Sigmoid colon (tissue), 7 donors: ENCODE measurements at places on chromosomes 1 and 21. TPM values are rescaled to one million over a fixed set of nuclear protein-coding genes. Genes with fewer than 3 reads are reported as not detected.

Gene KDF1
- not detected for total RNA-seq

Gene PADI2
- total RNA-seq = 0.36 TPM

Gene PEF1
- 67.4 TPM for total RNA-seq

Gene GBP3
- total RNA-seq = 31.4 TPM

Gene OR2L5
- total RNA-seq = not detected

Gene ADAMTS4
- total RNA-seq = 8.3 TPM

Gene TOR3A
- 53.5 TPM for total RNA-seq

Gene MYBPH
- not detected for total RNA-seq

Gene CYP4Z1
- total RNA-seq = 0.27 TPM

Gene CXADR
- 2.5 TPM for total RNA-seq

Gene PDE9A
- 102 TPM for total RNA-seq

- no peak for DNase-seq
These were observed 22.8 kb upstream of the STRIP1 start for GRCh38 chr1:110011527-110012041.

- DNase-seq = no peak
These were observed at the start of gene TFAP2E for GRCh38 chr1:35573198-35574124. Gene TFAP2E, plus strand, starts transcription at chr1:35573314. Its CDS starts 264 bp downstream, at chr1:35573578.

GRCh38 chr1:19219451-19219850 is 9.4 kb upstream of the UBR4 start:
- no peak for DNase-seq

DNA sequence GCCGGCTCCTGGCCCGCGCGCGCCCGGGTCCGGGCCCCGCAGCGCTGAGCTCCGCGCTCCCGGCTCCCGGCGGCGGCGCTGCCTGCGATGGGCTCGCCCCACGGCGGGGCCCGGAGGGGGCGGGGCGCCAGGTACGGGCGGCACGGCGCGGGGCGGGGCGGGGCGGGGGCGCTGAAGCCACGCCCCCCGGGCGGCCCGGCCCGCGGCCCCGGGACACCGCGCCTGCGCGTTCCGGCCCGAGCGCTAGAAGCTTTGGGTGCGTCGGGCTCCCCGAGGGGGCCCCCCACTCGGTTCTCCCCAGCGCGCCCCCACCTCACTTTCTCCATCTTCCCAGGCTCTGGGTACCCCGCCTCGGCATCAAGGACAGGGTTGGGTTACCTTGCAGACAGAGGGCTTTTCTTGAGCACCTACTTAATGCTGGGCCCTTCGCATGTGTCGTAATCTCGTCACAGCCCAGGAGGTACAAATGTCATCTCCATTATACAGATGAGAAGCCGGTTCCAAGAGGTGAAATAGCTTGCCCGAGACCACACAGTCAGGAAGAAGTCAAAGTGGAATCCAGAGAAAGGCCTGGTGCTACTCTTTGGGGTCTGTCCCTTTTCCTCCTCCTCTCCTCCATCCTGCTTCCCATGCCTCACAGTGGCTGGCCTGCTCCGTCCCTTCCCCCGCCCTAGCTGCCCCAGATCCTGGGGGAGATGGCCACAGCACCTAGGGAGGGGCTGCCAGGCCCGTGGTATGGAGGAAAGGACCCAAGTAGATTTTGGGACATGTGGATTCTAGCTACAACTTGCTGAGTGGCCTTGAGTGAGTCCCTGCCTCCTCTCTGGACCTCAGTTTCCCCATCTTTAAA is 46.5 kb downstream of the RAP1GAP start:
- DNase-seq = no peak

GRCh38 chr1:207922554-207922953 is 11.6 kb upstream of the CD34 start:
- DNase-seq = no peak

DNA sequence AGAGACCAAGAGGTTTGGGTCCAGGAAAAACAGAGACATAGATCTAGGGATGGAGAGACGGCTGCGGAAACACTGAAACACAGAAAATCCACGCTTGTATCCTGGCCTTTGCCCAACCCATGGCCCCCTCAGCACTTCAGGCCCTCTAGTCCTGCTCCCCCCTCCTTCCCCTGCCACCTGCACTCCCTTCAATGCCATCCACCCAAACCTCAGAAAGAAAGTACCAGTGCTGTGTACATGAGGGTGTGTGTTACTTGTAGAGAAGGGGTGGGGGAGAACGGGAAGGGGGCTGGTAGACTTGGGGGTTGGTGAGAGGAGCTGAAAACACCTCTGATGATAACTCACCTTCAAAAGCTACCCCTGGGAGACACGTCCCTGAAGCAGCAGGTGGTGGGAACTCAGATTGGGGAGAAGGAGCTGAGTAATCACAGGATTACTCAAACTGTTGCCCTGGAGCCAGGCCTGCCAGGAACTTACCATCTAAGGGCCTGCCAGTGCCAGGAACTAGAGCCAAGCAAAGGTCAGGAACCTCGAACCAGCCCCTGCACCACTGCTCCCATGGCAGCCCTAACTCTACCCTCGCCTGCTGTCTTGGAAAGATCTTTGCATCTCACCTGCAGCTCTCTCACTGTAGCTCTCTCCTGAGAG is 11.5 kb downstream of the RORC start:
- no peak for DNase-seq

GRCh38 chr1:234584926-234585325 is 25.1 kb downstream of the IRF2BP2 start:
- peak; percentile 86 for DNase-seq

DNA sequence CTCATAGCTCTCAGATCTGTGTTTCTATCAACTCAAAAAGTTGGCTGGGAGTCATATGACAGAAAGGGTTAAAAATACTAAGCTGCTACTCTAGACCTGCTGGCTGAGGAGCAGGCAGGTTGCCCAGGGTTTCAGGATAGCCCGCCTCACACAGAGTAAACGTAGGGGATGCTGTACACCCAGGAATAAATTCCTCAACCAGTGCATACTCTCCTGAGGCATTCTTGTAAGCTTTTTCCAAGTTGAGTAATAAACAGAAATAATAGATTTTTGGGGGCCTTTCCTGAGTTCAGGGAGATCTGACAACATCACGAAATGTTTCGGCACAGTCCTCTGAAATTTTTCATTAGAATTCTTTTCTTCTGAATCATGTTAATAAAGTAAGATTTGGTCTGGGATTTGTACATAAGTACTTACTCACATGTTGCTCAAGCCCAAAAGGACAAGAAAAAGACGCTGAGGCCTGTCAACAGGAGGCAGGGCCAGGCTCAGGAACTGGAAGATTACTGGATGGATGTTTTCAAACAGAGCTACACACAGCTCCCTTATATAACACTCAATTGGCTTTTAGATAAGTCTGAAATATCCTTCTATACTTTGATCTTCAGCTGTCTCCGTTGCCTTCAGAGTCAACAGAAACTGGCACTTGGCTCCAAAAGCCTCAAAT is 41.0 kb downstream of the TGFBR3 start:
- peak; percentile 89 for DNase-seq

GRCh38 chr1:36555041-36555440 is 72.3 kb upstream of the CSF3R start:
- DNase-seq = peak; percentile 28

DNA sequence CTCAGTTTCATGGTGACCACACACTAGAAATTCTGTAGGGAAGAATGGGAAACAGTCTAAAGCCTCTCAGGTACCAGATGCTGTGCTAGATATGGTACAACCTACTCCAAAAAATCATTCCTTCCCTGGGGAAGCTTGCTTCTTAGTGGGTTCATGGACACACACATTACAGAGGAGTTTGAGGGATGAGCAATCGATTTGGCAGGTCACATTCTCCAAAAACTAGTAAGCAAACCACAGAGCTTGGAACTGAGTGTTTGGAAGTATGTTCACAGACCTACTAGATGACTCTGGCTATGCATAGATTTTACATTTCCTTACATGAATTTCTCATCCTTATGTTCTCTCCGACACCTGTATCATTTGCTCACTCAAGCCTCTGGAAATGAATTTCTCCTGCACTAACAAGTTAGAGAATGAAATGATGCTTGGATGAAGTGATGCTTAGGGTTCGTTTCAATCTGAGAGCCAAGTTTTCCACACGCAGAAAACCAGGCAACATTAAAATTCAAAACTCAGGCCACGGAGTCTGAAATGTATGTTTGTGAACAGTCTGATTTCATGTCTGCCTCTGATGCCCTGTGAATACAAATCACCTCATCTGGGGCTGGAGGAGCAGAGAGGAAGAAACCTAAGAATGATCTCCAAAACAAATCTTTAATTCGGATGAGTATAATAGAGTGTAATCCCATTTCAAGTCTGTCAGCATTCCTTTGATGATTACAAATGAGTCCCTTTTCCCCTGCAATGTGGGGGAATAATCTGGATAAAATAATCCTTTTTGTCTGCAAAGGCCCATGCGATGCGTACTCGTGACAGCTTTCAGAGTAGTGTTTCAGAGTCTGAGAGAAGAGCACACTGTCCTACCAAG is 11.0 kb downstream of the EVA1C start:
- no peak for DNase-seq

DNA sequence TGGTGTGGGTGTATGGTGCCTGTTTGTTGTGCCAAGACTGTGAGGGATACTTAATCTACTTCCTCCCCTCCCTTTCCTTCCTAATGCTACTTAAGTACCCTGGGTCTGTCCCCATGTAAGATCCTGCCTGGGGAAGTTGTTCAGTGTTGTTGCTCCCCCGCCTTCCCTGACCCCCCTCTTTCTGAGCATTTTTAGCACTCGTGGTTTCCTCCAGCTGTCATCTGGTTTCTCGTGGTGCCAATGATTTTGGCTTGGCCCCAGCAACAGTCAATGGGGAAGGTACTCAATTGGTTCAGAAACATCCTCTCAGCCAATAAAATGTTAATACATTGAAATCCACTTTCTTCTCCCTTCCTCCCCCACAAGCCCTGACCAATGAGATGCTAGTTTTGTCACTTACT is 8.0 kb upstream of the B4GALT3 start:
- DNase-seq = peak; percentile 87

GRCh38 chr1:51956528-51957509 is 33.7 kb downstream of the RAB3B start:
- DNase-seq = no peak

DNA sequence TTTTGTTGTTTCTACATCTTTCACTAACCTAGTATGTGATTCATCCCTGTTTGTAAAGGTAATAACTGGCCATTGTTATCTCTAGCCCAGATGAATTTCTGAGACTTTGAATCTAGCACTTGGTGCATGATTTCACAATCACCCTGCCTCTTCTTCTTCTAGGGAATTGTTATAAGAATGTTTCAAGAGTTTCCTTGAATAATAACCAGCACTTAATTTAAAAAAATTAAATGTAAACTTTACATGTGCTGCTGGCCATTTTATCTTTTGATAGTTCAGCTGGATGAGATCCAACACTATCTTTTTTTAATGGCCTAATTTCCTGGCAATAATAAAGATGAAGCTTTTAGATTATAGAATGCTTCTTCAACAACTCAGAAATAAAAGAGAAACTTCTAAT is 31.8 kb downstream of the UBE2U start:
- no peak for DNase-seq

- no peak for DNase-seq
These were observed 11.1 kb downstream of the TNFSF18 start for GRCh38 chr1:173039626-173040025.

GRCh38 chr1:104699433-104699832 is 949.7 kb downstream of the AMY1C start:
- DNase-seq = no peak

GRCh38 chr1:203870245-203870644 is 8.8 kb downstream of the SNRPE start:
- DNase-seq = no peak
